NCI-H1436 treated with DMSO at 0.1 percent for 48 hours (cell line): ENCODE measurements at places on chromosomes 16 and 17.

GRCh38 chr17:79473111-79473875, 137.6 kb downstream of the RBFOX3 start:
- no peak for DNase-seq

DNA sequence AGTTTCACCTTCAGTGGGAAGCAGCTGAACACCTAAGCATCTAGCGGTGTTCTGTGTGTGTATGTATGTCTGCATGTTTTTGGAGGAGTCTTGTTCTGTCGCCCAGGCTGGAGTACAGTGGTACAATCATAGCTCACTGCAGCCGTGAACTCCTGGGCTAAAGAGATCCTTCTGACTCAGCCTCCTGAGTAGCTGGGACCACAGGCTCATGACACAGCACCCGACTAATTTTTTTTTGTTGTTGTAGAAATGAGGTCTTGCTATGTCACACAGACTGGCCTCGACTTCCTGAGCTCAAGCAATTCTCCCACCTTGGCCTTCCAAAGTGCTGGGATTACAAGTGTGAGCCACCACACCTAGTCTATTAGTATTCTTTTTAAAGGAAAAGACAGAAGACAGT, 30.2 kb upstream of the FAAP100 start:
- DNase-seq: no peak

GRCh38 chr16:78925083-78925767, 675.3 kb downstream of the MAF start:
- DNase-seq: no peak

- DNase-seq: no peak
These were observed 2.3 kb upstream of the ZNF500 start for GRCh38 chr16:4769306-4769638.

DNA sequence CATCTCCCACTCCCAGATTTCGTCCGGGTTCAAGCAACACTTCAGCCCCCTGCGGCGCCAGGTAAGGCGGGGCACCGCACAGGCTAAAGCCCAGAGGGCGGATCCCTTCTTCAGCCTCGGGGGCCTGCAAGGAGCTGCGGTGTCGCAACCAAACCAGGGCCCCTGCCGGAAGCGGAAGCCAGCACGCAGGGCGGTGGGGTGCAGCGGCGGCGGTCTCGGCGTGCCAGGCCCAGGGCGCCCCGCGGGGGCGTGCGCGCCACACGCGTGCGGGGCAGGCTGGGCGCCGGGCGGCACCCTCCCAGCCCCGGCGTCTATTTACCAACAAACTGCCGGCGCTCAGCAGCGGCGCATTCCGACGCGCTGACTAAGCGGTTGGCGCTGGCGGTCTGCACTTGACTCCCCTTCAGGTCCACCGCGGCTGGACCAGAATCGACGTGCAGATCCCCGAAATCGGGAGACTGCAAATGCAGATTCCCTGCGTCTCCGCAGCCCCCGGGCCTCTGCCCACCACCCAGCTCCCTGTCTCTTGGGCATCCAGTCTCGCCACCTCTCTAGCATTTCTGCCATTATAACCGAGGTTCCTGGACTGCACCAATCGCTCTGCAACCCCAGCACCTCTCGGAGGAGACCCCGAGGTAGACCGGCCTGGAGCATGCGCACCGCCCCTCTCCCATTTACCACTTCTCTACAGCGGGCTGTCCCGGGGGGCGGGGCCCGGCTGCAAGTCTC, 421 bp upstream of the DLX4 start:
- DNase-seq: peak; percentile 51

- no peak for DNase-seq
These were observed 10.1 kb downstream of the WFIKKN2 start for GRCh38 chr17:50845240-50846147.

- no peak for DNase-seq
These were observed 6.6 kb downstream of the SOCS1 start for GRCh38 chr16:11249233-11250061.

- DNase-seq: no peak
These were observed 1.0 kb upstream of the IGF2BP1 start for GRCh38 chr17:48995974-48996721.

DNA sequence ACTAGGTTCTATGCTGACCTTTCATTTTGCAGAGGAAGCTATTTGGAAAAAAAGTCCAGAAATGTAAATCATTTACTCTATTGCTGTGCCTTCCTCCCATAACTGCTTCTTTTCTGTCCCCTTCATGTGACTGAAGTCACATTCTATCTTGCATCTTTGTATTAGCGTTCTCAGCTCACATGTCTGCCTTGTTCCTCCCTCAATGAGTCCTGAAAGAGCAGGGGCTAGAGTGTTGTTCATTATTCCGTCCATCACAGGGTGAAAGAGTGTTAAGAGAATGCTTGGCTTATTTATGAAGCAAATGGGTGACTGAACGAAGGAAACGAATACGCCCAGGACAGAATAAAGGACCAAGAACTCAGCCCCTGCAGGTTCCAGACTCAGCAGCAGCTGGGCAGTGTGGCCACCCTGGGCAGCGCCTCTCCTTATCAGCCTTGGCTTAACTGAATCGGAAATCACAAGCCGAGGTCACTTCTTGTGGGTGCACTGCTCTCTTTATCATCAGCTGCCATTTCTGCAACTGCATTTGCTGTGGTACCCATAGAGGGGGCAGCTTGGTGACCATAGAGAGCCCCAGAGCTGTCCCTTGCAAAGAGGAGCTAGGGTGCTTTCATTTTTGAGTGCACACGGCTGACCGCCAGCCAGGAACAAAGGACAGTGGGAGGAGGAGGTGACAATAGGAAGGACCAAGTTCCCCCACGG, 1.8 kb upstream of the PIK3R6 start:
- DNase-seq: no peak

DNA sequence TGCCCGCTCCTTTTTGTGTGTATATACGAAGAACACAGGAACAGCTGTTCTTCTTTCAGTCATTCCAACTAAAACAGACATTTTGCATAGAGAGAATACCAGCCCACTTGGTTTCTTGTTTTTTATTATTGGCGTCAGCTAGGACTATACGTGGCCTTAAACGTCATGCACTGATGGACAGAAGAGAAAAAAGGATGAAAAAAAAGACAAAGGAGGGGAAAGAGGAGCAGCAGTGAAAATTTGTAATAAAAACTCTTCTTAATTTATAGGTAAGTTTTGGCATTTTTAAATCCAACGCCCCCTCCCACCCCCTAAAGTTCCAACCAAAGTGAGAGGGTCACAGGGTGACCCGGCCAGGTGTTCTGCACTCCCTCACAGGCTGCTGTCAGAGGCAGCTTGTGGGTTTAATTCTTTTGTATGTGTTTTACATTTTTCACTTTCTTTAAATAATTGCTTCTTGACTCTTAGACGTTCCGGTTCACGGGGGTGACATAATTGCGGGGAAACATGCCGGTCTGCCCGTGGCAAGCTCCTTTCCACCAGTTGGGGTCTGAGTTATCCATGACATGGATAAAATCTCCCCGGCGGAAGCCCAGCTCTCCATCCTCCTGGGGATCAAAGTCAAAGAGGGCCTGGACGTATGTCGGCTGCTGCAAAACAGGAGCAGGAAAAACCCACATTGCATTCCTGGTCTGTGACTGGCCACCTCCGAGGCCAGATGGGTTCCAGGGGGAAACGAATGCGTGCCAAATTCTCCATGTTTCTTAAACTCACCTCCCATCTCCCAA, 30.9 kb upstream of the SLC25A19 start:
- no peak for DNase-seq

DNA sequence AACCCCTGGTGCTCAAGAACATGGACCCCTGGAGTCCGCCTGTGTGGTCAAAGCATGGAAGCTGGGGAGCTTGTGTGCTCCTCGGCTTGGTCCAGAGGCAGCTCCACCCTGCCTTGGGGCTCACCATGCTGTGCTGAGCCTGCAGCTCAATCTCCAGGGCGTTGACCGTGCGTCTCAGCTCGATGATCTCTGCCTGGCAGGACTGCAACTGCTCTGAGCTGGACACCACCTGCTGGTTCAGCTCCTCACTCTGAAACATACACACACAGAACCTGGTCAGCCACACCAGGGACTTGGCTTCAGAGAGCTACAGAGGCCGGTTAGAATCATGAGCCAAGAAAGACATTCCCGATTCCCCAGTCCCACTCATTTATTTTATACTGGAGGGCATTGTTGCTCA, 2.7 kb downstream of the KRT35 start:
- no peak for DNase-seq
